ENCODE measurements at places on chromosomes 2 and 18.
A peak's percentile ranks its signal among the peaks of the same experiment; 100 is the strongest.

GRCh38 chr2:234364661-234365060 is 132.2 kb downstream of the ARL4C start:
- DNase-seq = no peak

GRCh38 chr2:65231892-65232477 is 4.4 kb downstream of the ACTR2 start:
- DNase-seq = no peak

DNA sequence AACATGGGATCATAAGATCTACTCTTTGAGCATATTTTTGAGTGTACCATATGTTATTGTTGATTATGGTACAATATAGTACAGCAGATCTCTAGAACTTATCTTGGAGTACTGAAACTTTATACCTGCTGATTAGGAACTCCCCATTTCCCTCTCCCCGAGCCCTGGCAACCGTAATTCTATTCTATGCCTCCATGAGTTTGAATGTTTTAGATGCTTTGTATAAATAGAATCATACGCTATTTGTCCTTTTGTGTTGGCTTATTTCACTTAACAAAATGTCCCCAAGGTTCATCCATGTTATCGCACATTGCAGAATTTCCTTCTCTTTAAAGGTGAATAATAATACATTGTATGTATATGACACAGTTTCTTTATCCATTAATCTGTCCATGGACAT is 117.2 kb downstream of the PTPRM start:
- DNase-seq = no peak

- DNase-seq = no peak
These were observed 83.9 kb downstream of the FAM210A start for GRCh38 chr18:13642440-13642827.

DNA sequence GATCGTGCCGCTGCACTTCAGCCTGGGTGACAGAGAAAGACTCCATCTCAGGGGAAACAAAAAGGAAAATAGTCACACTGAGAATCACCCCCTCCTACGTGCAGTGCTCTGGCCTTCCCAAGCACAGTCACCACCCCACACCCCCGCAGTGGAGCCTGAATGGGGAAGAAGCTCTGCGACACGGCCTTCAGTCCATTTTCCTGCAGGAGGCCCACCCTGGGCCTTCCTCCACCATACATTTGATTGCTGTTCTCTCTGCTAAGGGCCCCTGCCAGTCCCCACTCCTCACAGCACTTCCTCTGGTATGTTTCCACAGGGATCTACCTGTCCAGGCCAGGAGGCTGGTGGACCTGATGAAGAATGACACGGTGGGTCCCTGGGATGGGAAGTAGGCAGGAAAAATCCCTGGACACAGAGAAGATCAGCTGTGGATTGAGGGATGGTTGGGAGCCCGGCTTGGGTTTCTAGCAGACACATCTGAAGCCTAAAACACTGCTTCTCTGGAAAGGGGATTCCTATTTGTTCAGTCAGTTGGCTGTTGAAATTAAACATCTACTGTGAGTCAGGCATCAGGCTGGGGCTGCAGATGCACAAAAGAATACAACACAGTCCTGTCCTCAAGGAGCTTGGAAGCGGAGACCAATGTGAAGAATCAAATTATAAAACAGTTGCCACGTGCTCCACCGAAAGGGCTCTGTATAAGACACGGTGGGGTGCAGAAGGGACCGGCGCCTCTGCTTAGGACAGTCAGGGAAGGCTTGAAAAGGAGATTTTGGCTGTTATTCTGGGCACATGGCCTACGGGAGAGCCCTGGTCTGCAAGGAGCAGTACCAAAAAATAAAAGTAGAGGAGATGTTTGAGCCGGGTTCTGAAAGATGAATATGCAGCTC is 82.2 kb downstream of the PLB1 start:
- DNase-seq = no peak

DNA sequence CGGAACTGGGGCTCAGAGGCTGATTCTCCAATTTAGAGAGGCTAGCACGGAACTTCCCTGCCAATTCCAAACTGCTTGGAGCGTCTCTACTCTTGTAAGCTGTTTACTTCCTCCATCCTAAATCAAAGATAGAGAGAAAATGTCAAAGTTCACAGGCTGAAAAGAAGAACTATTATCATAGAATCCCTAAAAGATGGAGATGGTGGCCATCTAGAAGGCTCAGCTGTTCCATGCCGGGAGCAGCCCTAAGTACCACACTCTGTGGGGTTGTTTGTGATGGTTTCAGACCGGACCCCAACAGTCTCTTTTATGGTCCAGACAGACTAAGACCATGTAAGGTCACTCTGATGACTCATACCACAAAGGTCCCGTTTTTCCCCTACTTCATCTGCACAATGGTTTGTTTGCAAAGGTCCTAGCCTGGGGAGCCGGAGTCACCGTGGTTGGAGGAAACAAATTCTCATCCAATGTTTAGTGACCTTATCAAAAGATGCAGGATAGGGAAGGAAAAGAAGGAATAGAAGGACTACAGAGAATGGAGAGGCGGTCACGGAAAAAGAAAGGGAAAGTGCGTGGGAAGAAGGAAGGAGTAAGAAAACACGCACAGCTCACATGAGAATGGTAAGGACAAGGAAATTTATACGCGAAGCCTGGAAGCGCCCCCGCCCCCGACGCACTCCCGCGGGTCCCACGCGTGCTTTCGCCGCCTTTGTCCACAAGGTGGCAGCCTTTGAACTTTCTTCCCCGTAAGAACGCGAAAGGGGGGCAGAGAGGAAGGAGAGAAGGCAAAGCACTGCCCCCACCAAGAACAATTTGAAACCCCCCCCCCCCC is 453 bp upstream of the ANTXR1 start:
- DNase-seq = peak; percentile 87

GRCh38 chr18:2974731-2975130 is 38.2 kb downstream of the LPIN2 start:
- no peak for DNase-seq

Measured in SK-MEL-5 (cell line).